Peyer's patch (tissue), 4 donors: ENCODE measurements at places on chromosomes 5 and 9. TPM values are rescaled to one million over a fixed set of nuclear protein-coding genes. Genes with fewer than 3 reads are reported as not detected.

GRCh38 chr5:135829681-135830383 lies 4.6 kb upstream of the SLC25A48 start:
- no peak overlapping the region for H3K27ac ChIP-seq
- peak; percentile 73 for DNase-seq
- H3K4me1 ChIP-seq, result peaks cover 5% of the 10 kb centered on the region
- no peak overlapping the region for H3K4me3 ChIP-seq

- H3K4me3 ChIP-seq, result no peak overlapping the region
- H3K27ac ChIP-seq, result no peak overlapping the region
- no peaks in the 10 kb centered on the region for H3K36me3 ChIP-seq
- no peaks in the 10 kb centered on the region for H3K4me1 ChIP-seq
- H3K27me3 ChIP-seq, result no peaks in the 10 kb centered on the region
These were observed 126.3 kb downstream of the HMHB1 start for GRCh38 chr5:143938230-143938629.

DNA sequence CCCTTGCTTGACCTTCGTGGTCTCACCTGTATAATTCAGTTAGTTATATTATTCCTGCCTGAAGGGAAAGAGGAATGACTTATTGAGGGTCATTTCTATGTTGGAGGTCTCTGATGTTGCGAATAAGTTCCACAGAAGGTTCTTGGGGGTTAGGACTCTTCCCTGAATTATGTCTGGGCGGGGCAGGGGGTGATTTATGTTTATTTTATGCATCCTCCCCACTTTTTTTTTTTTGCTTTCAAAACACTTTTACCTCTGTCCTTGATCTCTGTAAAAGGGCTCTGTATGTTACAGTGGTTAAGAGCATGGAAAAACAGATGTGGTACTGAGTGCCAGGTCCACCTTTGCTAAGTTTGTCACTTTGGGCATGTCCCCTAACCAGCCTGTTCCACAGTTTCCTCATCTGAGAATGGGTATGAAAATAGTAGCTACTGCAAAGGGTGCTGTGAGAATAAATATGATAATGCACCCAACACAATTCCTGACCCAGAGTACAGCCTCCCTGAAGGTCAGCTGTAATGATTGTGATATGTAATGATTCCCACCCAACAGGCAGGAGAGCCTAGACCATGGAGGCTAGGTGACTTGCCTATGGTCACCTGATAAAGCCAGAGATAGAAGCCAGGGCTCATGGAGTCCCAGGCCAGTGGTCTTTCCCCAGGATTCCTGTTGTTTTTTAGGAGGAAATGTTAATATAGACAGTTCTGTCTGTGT lies 54.8 kb downstream of the SLC22A5 start:
- peak overlapping the region; percentile 90 for H3K27ac ChIP-seq
- no peaks in the 10 kb centered on the region for H3K36me3 ChIP-seq
- no peak overlapping the region for H3K4me3 ChIP-seq
- H3K27me3 ChIP-seq, result no peaks in the 10 kb centered on the region

- DNase-seq, result peak; percentile 22
- no peaks in the 10 kb centered on the region for H3K4me1 ChIP-seq
- H3K36me3 ChIP-seq, result no peaks in the 10 kb centered on the region
- H3K4me3 ChIP-seq, result no peak overlapping the region
- no peaks in the 10 kb centered on the region for H3K27me3 ChIP-seq
- H3K27ac ChIP-seq, result no peak overlapping the region
These were observed 44.6 kb downstream of the STC2 start for GRCh38 chr5:173283318-173284288.

DNA sequence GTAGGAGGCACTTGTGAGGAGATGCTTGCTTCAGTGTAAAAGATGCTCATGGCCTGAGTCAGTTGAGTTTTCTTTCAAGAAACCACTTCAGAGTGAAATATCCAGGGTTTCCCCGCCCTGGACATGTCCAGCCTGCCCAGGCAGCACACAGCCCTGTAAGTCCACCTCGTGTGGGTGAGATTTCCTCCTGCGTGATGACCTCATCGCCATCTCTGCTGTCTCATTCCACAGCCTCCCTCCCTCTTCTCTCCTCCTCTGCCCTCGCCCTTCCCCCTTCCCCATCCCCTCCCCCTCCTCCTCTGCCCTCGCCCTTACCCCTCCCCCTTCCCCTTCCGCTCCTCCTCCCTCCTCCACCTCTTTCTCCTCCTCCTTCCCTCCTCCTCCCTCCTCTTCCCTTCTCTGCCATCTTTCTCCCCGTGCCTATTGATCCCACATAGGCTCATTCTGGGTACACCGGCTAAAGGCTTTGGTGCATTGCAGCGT lies 34.0 kb upstream of the NCS1 start:
- H3K27ac ChIP-seq, result no peak overlapping the region
- no peak overlapping the region for H3K4me3 ChIP-seq
- no peak for DNase-seq
- peaks cover 13% of the 10 kb centered on the region for H3K36me3 ChIP-seq
- H3K27me3 ChIP-seq, result no peaks in the 10 kb centered on the region

- H3K36me3 ChIP-seq, result no peaks in the 10 kb centered on the region
- no peaks in the 10 kb centered on the region for H3K27me3 ChIP-seq
- no peaks in the 10 kb centered on the region for H3K4me1 ChIP-seq
- no peak overlapping the region for H3K4me3 ChIP-seq
- no peak overlapping the region for H3K27ac ChIP-seq
These were observed 98.6 kb upstream of the MSX2 start for GRCh38 chr5:174625591-174626350.

DNA sequence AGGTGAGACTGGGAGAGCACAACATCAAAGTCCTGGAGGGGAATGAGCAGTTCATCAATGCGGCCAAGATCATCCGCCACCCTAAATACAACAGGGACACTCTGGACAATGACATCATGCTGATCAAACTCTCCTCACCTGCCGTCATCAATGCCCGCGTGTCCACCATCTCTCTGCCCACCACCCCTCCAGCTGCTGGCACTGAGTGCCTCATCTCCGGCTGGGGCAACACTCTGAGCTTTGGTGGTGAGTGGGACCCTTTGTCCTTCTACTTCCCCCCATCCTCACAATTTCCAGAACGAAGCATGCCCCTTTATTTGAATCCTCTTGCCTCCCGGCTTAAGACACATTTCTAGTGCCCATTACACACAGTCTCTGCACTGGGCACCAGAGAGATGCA lies 2.5 kb downstream of the PRSS3 start:
- DNase-seq, result no peak
- no peaks in the 10 kb centered on the region for H3K4me1 ChIP-seq
- H3K4me3 ChIP-seq, result no peak overlapping the region
- H3K27ac ChIP-seq, result no peak overlapping the region
- no peaks in the 10 kb centered on the region for H3K36me3 ChIP-seq

DNA sequence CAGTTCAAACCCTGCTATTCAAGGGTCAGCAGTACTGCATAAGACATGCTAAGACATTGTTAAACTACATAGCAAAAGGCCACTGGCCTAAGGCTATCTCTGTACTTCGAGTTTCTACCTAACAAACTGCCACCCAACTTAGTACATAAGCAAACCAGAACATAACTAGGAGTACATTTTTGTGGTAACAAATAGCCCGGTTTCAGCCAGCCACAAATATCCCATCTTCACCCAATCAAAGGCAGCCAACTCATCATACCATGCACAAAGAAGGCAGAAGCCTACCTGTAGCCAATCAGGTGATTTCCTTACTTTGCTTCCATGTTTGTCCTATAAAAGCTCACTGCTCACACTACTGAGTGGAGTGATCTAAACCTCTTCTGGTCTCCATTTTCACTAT lies 201.4 kb downstream of the SMARCA2 start:
- H3K27ac ChIP-seq, result no peak overlapping the region
- no peaks in the 10 kb centered on the region for H3K27me3 ChIP-seq

GRCh38 chr9:135614821-135615665 lies 24.3 kb downstream of the GLT6D1 start:
- H3K4me3 ChIP-seq, result no peak overlapping the region
- DNase-seq, result peak; percentile 9
- no peaks in the 10 kb centered on the region for H3K4me1 ChIP-seq
- H3K27ac ChIP-seq, result no peak overlapping the region
- H3K36me3 ChIP-seq, result no peaks in the 10 kb centered on the region

GRCh38 chr9:21747175-21747574 lies 55.3 kb upstream of the MTAP start:
- DNase-seq, result no peak
- H3K4me1 ChIP-seq, result no peaks in the 10 kb centered on the region

AQP7 gene
- total RNA-seq, result 5.0 TPM

GHR gene
- 12.4 TPM for total RNA-seq

DAP gene
- 138 TPM for total RNA-seq

ADGRD2 gene
- total RNA-seq, result not detected
